ENCODE measurements at places on chromosomes 4 and X.

- DNase-seq: no peak
These were observed 253.6 kb downstream of the CBLL2 start for GRCh38 chrX:22526339-22526738.

- DNase-seq: no peak
These were observed 10.0 kb upstream of the ANXA10 start for GRCh38 chr4:168082379-168082778.

DNA sequence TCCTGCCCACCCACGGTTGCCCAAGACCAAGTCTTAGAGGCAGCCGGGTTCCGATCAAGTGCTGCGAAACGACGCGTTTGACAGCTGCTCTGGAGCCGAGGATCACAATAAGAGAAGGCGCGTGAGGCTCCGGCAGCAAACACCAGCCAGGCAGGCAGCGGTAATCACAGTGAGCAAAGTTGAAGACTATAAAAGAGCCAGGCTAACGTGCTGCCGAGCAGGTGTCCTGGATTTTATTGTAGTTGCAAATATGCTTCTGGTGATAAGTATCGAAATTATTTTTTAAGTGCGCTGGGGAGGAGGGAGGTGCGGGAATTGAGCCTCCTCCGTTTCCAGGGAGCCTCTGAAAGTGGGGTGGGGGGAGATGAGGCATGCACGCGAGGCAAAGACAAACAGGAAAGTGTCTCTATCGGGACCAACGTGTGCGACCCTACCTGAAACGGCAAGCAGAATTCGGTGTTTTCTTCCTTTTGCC is 590 bp downstream of the GABRA2 start:
- peak; percentile 18 for DNase-seq

- DNase-seq: no peak
These were observed 151.5 kb downstream of the VEGFC start for GRCh38 chr4:176641237-176641636.

- no peak for DNase-seq
These were observed 57.4 kb downstream of the CCSER1 start for GRCh38 chr4:90184560-90184959.

Data from NCI-H1417 (cell line).